ENCODE measurements at places on chromosomes 6 and 20. TPM values are rescaled to one million over a fixed set of nuclear protein-coding genes. Genes with fewer than 3 reads are reported as not detected.

Gene TXLNB
- total RNA-seq = 0.73 TPM

- H3K4me1 ChIP-seq = no peaks in the 10 kb centered on the region
- no peak overlapping the region for H3K27ac ChIP-seq
- no peaks in the 10 kb centered on the region for H3K36me3 ChIP-seq
These were observed 755.8 kb downstream of the PRIM2 start for GRCh38 chr6:58073263-58073662.

DNA sequence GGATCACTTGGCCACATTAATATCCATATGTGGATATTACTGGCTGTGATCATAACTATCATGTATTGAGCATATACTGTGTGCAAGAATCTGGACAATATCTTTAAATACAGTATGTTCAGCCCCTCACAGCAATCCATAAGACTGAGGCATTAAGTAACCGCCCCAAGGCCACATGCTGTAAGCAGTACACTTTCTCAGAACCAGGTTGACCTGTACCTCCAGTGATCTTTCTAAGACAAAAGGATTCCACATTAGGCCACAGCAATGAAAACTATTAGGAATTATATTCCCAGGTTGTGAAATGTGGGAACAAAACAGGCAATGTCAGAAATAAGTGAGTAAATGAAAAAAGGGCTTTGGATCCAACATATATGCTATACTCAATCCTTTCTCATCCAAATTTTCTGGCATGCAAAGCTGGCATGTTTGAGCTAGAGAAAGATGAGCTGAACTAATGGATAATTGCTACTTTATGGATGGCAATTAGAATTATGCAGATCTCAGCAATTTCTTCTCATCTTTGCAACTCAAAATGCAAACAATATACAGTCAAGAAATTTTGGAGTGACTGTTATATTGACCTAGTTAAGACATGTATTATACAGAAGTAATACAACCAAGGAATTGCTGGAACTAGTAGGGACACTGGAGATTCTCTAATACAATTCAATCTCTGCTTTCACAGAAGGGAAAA, 86.9 kb downstream of the KIF6 start:
- no peaks in the 10 kb centered on the region for H3K4me1 ChIP-seq
- no peak overlapping the region for H3K4me3 ChIP-seq
- DNase-seq = no peak
- H3K27me3 ChIP-seq = no peaks in the 10 kb centered on the region
- no peak overlapping the region for H3K27ac ChIP-seq
- H3K36me3 ChIP-seq = no peaks in the 10 kb centered on the region

Gene DUSP15
- 2.5 TPM for total RNA-seq

Gene ISM1
- 0.05 TPM for total RNA-seq

Gene RHAG
- total RNA-seq = not detected

- H3K4me3 ChIP-seq = peak overlapping the region; percentile 67
- peaks cover 26% of the 10 kb centered on the region for H3K4me1 ChIP-seq
- peaks cover 4% of the 10 kb centered on the region for H3K27me3 ChIP-seq
- H3K27ac ChIP-seq = peak overlapping the region; percentile 69
- no peaks in the 10 kb centered on the region for H3K36me3 ChIP-seq
- DNase-seq = peak; percentile 88
These were observed 5.5 kb upstream of the ARMC12 start for GRCh38 chr6:35731414-35731735.

- no peak within 1 kb of the TSS for H3K27ac ChIP-seq
- no peak for DNase-seq
- H3K36me3 ChIP-seq = no peaks in the 10 kb centered on the region
These were observed at the start of gene TP53TG5 for GRCh38 chr20:45378191-45378590. Gene TP53TG5, minus strand, starts transcription at chr20:45378325. Its CDS starts 89 bp downstream, at chr20:45378236.

Gene HLA-G
- not detected for total RNA-seq

DNA sequence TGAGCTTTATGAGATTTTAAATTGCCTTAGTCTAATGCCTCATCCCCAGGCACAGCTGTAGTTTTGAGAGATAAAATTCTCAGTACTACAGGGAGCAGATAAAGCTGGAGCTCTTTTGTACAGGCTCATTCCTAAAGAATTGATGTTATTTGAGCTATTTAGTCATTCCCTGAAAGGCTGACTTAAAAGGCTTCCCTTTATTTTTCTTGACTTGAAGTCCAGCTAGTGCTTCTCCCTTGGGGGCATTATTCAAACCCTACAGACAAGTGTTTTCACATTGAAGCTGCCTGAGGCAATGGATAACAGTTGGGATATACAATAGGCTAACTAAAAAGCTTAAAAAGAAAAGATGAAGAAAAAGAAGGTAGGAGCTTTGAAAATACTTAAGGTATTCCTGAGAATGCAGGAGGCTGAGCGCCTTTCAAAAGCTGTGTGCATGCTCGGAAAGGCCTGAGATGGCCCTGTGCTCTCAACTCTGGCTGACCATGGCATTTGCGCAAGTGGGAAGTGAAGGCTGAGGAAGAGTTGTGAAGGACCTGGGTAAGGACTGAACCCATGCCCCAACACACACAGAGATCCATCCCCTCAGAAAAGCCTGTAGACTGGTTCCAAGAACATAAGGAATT, 315.1 kb downstream of the SMOC2 start:
- H3K27ac ChIP-seq = no peak overlapping the region
- no peaks in the 10 kb centered on the region for H3K27me3 ChIP-seq
- DNase-seq = no peak
- no peak overlapping the region for H3K4me3 ChIP-seq

DNA sequence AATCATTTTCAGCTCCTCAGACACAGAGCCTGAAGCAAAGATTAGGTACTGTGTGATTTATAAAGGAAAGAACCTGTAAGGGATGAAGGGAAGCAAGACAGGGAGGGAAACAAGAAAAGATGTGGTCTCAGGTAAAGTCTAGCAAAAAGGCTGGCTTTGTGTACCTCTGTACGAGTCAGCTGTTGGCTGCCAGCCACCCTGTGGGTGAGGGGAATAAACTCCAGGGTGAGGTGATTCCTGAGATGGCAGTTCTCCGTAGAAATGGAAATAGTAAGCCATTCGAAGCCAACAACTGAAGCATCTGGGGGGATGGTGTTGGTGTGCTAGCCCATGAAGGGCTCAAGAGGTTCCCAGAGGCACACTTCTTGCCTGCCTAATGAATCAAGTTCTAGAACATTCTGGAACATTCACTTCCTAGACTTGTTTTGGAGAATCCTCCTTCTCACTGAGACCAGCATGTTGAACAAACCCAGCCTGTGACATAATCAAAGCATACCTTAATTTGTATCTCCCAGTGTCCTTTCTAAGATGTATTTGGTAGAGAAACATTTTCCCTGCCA, 10.6 kb upstream of the TTPAL start:
- no peak overlapping the region for H3K4me3 ChIP-seq
- H3K36me3 ChIP-seq = no peaks in the 10 kb centered on the region
- DNase-seq = no peak
- peaks cover 36% of the 10 kb centered on the region for H3K27me3 ChIP-seq

DNA sequence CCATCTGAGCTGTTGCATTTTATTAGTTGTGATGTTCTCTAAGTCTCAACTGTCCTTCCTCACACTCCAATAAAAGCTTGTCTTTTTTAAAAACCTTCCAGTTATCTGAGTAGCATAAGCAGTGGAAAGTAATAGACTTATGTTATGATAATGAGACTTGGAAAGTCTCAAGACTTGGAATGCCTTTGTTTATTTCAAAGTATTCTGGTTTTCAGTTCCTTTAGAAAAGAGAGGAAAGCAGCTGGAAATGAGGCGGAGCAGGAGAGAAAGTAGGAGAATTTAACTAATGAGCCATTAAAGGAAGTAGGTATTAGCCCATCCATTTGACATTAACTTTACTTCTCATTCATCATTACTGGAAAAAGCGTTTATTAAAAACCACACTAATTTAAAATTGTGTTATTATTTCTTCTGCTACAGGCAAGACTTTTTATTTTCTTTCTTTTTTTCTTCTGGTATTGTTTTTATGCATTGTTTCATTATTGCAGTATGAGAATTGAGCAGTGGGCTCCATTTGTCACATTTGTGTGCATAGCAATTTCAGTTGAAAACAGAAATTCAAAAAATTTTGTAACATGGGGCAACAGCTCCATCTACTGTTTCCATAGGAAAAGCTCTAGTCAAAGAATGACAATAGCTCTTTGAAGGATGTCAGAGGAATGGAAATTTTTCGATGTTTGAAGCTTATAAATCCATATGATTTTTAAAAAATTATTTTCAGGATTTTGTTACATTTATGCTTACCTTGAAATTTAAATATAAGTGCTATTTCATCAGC, 194.8 kb downstream of the COL9A1 start:
- no peak overlapping the region for H3K27ac ChIP-seq
- H3K4me3 ChIP-seq = no peak overlapping the region

All from SJCRH30 (cell line).